Fibroblast of the aortic adventitia (primary cell): ENCODE measurements at places on chromosomes 11 and 22. TPM values are rescaled to one million over a fixed set of nuclear protein-coding genes. Genes with fewer than 3 reads are reported as not detected.

Gene CYP2D6
- not detected in 2 replicates for total RNA-seq

Gene FAM118A
- total RNA-seq = 18.4 and 78.0 TPM in 2 replicates

Gene IFTAP
- total RNA-seq = 43.8 and 63.1 TPM in 2 replicates

Gene C1QTNF4
- not detected in 2 replicates for total RNA-seq

Gene CLP1
- total RNA-seq = 12.6 and 16.2 TPM in 2 replicates
